ENCODE measurements at places on chromosomes 13 and 19.

DNA sequence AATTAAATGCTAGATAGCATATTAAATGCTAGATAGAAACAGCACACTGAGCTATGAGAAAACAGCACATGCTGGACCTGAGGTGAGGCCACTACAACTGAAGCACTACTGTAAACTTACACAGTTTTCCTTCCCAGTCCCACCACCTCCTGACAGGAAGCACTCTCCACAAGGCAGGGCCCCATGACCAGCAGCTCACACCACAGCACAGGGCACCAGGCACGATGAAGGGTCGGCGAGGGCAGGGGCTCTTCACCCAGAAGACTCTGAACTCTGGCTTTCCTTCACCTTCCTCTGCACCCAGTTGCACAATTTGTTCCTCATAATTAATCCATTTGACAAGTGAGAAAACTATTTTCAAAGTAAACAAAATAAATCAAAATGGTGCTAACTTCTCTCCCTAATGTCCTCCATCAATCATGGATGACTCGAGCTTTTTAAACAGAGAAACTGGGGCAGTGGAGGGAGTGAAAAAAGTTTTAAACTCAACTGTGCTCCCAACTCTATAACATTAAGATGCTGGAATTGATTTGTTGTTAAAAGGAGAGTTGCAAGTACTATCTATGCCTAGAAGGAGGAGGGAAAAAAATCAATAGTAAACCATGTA, 568.7 kb downstream of the UQCRFS1 start:
- DNase-seq = no peak

DNA sequence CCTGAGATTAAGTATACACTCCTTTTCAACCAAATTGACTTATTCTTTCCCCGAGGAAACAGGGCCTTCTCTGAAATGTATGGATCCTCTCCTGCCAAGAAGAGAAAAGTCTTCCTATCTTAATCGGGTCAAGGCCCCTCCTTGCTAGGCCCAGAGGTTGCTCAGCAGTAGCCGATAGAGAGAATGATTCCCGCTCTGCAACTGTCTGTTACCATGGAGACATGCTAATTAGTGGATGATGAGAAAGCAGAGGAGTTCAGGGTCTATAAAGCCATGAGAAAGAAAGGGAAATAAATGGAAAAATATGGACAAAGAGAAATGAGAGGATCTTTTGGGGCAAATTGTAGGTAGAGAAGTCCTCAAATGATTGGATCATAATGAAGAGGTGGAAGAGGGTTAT, 103.5 kb downstream of the POU4F1 start:
- no peak for DNase-seq

DNA sequence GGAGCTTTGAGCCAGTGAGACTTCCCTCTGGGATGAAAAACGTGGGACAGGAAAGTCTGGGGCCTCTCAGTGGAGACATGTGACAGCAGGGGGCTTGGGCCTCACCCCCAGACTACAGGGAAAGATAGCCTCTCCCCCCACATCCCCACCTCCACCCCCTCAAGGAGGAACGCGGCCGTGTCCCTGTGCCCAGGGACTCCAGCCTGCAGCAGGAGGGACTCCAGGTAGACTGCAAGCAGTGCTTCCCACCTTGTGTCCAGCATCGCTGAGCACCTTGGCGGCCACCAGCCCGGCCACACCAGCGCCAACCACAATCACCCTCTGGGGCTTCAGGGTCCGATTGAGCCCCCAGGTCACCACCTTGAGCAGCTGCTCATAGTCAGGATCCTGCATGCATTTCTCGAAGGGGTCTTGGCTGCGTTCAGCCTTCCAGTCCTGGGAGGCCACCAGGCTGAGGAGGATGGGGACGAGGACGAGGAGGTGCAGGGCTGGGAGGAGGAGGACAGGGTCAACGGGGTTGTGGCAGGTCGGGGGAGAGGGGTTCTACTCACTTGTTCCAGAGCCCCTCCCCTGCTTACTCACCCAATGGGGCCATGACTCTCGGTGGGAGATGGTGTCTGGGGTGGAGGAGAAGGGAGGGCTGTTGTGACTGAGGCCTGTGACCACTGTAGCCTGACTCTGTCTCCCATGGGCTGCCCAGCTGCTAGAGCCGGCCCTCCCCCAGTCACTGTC, 955 bp downstream of the IL4I1 start:
- DNase-seq = peak; percentile 35

- DNase-seq = no peak
These were observed 213.1 kb upstream of the SGCG start for GRCh38 chr13:22967669-22968068.

DNA sequence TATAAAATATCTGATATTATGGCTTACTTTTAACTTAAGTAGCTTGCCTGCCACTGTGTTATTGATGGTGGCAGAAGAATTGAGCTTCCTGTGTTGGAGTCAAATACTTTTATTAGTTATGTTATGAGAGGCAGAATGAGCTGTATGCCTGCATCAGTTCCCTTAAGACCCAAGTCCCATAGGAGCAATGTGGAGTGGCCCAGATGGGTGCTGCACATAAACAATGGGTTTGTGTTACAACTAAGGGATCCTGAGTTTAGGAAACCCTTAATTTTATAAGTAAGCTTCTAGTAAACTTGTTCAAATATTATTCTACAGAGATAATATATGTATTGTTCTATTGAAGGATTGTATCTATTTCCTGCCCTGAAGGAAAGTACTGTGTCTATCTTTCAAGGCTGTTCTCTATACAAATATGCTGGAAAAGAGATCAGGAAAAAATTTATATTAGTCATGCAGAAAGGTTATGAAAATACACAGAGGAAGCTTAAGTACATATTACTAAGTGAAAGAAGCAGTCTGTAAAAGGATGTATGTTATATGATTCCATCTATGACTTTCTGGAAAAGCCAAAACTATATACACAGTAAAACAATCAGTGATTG, 2018.0 kb upstream of the PCDH20 start:
- DNase-seq = no peak

DNA sequence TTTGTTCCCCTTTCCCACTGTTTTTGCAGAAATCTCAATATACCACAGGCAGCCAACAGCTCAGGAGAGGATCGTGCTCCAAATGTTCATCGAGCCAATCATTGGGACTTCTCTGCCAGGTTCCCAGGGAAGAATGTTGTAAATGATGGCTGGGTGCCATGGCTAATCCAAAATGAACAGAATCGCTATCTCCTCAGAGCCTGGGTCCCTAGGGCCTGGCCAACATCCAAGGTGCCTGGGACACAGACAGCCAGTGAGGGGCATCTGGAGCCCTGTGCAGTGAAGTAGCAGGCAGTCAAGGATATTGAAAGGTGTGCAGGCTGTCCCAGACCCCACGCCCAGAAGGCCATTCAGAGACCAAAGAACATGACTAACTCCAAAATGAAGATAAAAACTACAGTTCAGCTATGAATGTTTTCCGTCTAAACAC, 37.8 kb downstream of the BRD4 start:
- no peak for DNase-seq

GRCh38 chr19:10565028-10565566, 713 bp downstream of the KRI1 start:
- no peak for DNase-seq

- DNase-seq = no peak
These were observed 34.3 kb downstream of the COL4A1 start for GRCh38 chr13:110272651-110273050.

Data from activated CD4-positive, alpha-beta T cell treated with anti-CD3 and anti-CD28 coated beads for 24 hours (primary cell).